ENCODE measurements at places on chromosomes 3 and 15.

DNA sequence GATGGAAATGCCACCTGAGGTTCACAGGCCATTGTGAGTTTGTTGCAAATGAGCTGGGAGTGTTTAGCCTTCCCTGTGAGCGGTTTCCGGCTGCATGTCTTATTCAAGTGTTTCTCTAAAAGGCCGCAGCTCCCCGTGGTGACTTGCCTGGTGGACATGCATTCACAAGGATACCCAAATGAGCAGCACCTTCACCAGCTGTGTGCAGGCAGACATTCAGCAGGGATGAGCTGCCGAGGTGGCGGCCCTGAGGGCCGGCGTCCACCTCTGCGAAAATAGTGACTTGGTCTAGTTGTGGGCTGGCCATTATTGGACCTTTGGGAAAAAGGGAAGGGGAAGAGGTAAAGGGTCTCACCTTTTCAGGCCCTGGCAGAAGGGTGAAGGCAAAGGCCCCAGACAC is 23.4 kb downstream of the SPSB4 start:
- no peak for DNase-seq

- DNase-seq: no peak
Measured at GRCh38 chr15:81783586-81783985, 262.2 kb downstream of the MEX3B start.

DNA sequence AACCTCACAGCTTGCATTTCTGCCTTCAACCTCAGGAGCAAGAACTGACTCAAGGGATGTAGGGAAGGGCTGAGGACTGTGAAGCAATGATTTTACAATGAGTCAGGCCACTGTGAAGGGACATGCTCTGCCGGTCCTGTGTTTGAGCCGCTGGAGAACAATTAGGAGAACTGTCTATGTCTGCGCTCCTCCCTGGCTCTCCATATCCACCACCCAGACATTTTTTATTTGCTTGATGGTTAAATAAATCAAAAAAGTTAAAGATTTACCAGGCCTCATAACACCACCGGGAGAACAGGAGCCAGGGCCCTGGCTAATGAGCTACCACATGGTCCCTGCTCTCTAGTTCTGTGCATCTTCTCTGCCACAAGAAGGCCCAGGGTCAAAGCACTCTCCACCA is 29.6 kb downstream of the SEC61A1 start:
- no peak for DNase-seq

DNA sequence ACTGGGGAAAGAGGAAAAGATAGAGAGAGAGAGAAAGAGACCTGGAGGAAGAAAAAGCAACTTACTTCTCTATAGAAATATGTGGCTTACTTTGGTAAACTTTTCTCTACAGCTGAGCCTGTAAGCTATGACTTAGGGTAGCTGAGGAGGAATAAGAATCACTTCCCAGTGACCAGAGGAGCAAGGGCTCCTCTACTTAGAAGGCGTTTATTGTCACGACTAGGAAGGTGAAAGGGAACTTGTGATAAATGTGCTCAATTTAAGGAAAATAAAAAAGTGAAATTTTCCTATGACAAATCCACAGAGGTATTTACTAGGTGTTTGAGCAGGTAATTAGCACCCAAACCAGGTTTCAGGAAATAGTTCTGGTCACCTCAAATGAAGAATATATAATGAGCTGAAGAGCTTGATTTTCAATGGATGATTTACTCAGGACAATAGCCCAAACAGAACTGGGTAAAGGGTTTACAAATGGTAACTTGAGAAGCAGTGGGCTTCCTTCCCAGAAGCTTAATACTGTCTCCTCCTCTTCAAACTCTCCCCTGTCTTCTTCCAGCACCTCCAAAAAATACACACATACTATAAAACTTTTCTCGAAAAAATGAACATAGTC is 46.1 kb downstream of the SOX2 start:
- no peak for DNase-seq

DNA sequence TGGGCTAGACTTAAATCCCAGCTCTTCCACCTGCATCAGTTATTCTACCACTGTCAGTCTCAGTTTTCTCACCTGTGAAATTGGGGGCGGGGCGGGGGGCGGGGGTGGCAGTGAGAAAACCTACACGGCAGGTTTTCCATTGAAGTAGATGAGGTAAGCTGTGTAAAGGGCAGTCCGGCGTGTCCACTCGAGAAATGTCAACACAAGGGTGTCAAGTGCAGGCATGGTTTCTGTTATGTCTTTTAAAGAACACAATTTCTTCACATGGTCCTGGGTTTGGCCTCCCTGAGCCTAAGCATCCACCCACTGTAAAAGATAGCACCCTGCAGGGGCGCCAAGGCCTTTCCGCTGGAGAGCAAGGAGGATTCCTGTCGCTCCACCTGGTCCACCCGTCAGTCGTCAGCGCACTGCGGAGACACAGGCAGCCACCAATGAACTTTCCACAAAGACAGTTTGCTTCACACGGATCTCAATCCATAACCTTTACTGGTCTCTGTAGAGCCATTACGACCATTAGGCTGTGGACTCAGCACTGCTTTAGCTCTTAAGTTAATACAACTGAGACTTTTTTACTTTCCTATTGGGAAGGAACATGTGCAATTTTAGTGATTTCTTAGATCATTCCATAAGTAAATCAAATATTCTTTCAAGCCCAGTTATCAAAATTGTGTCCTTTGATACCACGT is 99.5 kb upstream of the FOXB1 start:
- DNase-seq: no peak

DNA sequence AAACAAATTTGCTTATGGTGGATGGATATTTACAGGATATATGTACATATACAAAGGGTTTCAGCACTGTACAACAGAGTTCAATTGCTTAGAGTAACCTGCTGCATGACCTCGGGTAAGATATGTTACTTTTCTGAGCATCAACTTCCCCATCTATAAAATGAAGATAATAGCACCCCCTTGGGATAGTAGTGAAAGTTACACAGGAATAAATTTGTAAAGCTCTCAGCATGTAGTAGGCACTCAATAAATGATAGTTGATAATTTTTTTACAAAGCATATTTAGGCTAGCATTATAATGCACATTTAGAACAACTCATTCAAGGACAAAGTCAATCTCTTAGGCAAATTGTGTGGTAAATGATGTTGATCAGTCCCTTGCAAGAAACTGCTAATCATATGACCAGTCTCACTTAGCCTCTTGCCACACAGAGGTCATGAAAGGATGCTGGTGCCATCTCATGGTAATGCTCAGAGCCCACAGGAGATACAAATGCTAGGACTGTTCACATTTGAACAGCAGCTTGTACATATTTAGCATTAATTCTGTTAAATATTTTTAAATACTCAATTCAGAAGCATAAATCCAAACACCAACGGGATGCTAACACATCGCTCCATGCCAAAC is 123.9 kb downstream of the MAGI1 start:
- DNase-seq: no peak

DNA sequence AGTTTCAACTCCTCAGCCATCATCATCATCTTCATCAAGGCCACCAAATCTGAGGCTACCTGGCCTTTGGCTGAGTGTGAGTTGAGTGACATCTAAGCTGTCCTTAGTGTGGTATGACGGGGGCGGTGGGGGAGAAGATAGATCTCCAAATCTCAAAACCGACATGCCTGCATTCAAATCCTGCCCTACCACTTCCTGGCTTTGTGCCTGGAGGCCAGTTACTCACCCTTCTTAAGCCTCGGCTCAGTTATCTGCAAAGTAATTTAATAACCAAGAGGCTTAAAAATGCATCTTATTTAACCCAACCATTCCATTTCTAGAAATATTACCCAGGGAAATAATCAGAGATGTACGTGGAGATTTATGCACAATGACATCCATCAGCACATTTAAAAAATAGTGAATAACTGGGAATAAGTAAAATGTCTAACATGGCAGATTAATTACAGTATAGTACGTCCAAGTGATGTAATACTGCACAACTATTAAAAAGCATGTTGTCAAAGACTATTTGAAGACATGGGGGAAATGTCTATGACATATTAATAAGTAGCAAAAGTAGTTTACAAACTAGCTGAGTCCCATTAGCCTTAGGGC is 167.4 kb downstream of the NTRK3 start:
- no peak for DNase-seq

GRCh38 chr3:128498127-128498626 is 5.2 kb upstream of the GATA2 start:
- DNase-seq: no peak

DNA sequence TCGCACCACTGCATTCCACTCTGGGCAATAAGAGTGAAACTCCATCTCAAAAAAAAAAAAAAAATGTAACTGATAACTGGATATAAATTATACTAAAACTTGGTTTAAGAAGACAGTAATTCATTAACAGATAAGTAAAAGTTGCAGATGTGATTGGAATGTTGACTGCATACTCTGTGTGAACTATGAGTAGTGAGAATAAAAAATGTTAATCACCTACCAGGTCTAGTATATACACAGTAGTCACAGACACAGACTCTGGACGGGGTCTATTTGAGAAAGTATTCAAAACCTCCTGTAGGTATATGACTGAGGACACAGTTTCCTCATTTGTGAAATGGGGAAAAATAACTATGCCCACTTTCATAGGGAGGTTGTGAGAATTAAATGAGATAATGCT is 26.0 kb downstream of the GOLM2 start:
- DNase-seq: no peak

DNA sequence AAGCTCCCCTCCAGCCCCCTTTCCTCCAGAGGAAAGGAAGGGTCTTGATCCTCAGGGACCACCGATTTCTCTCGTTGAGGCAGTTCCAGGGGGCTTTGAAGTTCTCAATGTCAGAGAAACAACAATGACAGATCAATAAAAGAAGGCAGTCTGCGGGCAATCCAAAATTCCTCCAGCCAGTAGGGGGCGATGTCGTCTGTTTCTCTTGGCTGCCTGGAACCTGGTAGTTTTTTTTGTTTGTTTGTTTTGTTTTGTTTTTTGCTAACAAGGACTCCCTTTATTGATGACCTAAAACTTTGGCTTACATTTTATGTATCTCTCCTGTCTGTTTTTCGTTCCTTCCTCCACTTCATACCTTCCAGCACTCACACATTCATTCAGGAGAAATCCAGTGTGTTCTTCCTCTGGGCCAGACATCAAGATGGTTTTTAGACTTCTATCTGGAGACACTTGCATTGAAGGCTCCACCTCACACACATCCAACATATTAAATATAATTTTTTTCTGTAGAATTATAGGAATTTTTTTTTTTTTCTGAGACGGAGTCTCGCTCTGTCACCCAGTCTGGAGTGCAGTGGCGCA is 276.6 kb downstream of the RPLP1 start:
- DNase-seq: peak; percentile 82

- no peak for DNase-seq
Measured at GRCh38 chr3:71713041-71713440, 12.2 kb downstream of the EIF4E3 start.

DNA sequence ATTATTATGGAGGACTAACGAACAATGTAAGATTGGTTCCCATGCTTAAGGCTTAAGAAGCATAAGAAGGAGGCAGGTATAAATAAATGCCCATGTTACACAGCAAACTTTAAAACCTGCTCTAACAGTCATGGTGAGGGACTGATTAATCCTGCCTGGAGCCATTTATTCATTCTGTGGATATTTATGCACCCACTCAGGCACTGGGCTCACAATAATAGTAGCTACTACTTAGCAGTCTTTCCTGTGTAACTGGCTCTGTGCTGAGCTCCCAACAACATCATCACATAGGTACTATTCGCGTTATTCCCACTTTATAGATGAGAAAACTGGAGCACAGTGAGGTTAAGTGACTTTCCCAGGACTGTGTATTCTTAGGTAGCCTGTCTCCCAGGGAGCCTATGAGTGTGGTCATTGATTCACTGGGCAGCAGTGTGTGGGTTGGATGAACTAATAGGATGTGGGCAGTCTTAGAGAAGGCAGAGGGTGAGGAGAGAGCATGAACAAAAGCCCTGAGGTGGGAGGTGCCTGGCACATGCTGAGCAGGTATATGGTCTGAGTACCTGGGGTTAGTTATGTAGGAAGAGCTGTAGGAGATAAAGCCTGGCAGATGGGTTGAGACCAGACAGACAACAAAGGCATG is 44.1 kb upstream of the UMPS start:
- DNase-seq: no peak

- DNase-seq: no peak
Measured at GRCh38 chr3:155070316-155070715, 9.8 kb upstream of the MME start.

- no peak for DNase-seq
Measured at GRCh38 chr3:79820089-79820488, 52.3 kb upstream of the ROBO1 start.

- DNase-seq: no peak
Measured at GRCh38 chr3:181933052-181933618, 221.4 kb downstream of the SOX2 start.

Measured in activated CD4-positive, alpha-beta T cell treated with anti-CD3 and anti-CD28 coated beads for 48 hours (primary cell).